PC-9 (cell line): ENCODE measurements at places on chromosomes 6 and 20.

GRCh38 chr6:13934721-13935120 is 10.0 kb downstream of the RNF182 start:
- DNase-seq: no peak

- DNase-seq: no peak
Observed at GRCh38 chr6:119633461-119633860, 283.9 kb upstream of the MAN1A1 start.

DNA sequence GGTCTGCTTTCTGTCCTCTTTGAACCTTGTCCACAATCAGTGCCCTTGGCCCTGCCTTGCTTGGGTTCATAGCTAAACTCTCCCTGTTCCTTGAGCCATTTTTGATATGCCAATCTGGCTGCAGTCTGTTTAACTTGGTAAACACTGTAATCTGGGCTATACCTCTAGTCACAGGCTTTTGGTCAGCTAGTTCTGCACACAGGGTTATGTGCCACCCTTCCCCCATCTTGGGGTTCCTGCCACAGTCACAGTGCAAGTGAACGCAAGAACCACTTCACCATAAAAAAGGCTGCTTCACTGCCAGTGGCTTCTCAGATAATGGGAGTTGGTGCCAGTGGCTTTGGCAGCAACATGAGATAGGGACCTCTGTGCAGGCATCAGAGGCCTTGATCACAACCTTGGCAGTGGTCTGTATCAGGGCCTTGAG is 10.9 kb upstream of the ATRN start:
- no peak for DNase-seq

GRCh38 chr6:70282919-70283461 is 19.9 kb downstream of the COL9A1 start:
- DNase-seq: no peak

- DNase-seq: no peak
Observed at GRCh38 chr20:23656372-23656771, 18.6 kb upstream of the CST3 start.

DNA sequence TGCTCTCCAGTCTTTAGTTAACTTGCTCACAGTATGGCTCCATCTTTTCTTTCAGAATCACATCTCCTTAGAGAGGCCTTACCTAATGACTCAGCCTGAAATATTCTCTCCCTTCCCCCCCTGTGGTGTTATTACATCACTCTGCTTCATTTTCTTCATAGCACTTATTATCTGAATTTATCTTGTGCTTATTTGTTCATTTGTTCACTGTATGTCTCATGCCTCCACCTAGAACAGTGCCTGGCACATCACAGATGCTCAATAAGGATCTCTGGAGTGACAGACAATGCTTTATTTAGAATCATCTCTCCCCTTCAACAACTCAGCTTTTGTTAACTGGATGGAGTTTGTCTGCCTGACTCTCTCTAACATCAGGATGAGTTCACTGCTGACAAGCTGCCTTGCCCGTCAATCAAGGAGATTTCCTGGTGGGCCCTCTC is 96.6 kb upstream of the MAN1A1 start:
- peak; percentile 72 for DNase-seq

GRCh38 chr20:577167-577791 is 32.8 kb downstream of the TCF15 start:
- no peak for DNase-seq

GRCh38 chr6:123636782-123637181 is at the start of gene TRDN:
TSS of gene TRDN (minus strand) at chr6:123636950. CDS start at chr6:123636775, 175 bp downstream.
- DNase-seq: no peak

DNA sequence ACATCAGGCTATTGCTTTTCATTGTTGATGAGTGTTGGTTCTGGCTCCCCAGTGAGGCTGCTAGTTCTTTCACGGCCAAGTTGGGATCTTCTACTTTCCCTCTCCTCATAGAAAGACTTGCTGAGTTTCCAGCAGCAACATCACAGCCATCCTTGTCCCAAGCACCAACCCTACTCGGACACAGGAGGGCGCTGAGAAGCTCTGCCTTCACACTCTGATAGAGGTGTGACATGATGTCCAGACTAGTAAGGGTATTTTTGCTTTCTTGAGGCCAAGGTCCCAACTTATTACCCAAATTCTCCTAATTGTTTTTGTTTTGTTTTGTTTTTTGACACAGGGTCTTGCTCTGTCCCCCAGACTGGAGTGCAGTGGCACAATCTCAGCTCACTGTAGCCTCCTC is 3.0 kb upstream of the GCM1 start:
- DNase-seq: no peak

GRCh38 chr6:14711704-14712379 is 534.0 kb upstream of the JARID2 start:
- DNase-seq: no peak
